ENCODE measurements at places on chromosomes 1 and 21.

- DNase-seq = no peak
Observed at GRCh38 chr1:94554580-94554979, 13.0 kb upstream of the F3 start.

DNA sequence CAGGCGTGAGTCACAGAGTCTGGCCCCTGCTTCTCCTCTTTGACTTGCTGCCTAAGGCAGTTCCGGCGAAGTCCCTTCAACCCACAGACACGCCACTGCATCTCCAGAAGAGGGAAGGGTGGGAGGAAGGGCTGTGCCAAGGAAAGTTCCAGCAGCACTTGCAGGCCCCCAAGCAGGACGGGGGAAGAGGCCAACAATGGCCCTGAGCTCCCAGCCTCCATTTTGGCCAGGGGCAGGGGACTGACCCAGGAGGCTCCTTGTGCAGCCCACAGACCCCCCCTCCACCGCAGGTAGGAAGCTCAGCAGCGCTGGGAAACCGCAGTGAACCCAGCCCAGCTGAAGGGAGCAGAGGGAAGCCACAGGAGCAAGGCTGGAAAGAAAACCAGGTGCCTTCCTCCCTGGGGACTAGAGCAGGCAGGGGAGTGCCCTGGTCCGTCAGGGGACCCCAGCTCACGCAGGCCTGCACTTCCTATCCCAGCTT lies 35.4 kb downstream of the ACOT7 start:
- no peak for DNase-seq

GRCh38 chr1:223208164-223209076 lies 65.4 kb upstream of the TLR5 start:
- no peak for DNase-seq

DNA sequence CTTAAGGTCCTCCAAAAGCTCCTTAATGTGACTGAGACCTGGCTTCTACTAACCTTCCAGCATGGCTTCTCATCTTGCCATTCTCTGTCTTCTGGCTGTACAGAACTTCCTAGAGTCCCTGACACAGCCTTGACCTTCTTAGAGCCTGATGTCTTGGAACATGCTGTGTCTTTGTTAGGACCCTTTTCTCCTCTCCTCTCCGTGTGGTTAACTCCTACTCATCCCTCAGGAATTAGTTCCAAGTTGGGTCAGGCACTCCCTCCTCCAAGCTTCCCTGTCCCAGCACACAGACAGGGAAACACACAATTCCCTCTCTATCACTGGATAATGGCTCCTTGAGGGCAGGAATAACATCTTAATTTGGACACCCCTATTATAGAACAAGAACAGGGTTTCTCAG lies 275.4 kb upstream of the USP24 start:
- DNase-seq = no peak

DNA sequence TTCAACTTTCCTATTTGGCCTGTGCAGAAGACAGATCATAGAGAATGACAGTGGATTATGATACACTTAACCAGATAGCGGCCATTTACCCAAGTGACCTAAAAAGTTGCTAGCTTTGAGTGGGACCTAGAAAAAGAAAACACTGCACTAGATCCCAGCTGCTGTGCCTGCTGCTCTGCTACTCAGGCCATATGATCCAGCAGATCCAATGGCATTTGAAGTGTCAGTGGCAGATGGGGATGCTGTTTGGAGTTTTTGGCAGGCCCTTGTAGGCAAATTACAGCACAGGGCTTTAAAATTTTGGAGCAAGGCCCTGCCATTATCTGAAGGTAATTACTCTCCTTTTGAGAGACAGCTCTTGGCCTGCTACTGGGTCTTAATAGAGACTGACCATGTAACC lies 74.0 kb upstream of the KCNE2 start:
- no peak for DNase-seq

DNA sequence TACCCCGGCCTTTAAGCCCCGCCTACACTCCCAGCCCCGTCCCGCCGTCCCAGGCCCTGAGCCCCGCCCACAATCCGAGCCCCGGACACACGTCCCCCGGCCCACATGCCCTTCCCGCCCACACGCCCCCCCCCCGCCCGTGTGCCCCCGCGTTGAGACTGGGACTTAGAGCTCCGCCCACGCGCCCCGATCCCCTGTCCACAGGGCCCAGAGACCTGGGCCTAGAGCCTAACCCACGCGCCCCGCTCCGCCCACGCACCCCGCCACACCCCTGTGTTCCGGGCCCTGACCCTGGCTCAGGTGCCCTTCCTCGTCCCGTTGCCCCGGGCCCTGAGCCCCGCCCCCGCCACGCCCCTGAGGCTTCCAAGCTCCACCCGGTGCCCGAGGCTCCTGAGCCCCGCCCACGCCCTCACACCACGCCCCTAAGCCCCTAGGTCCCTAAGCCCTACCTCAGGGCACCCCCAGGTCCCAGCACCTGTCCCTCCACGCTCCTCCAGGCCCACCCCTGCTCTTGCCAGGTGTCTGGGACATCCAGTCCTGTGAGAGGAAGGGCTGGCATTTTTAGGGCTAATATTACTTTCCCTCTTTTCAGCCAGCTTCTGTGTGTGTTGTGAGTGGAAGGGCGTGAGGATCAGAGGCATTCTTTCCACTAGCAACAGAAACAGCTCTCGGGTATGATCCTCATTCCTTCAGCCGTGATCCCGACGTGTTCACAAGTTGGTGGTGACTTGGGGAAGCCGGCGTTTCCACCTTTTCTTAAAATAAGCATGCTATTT lies 552 bp upstream of the GPR157 start:
- no peak for DNase-seq

GRCh38 chr1:231421546-231421970 lies 529 bp downstream of the EGLN1 start:
- DNase-seq = no peak

DNA sequence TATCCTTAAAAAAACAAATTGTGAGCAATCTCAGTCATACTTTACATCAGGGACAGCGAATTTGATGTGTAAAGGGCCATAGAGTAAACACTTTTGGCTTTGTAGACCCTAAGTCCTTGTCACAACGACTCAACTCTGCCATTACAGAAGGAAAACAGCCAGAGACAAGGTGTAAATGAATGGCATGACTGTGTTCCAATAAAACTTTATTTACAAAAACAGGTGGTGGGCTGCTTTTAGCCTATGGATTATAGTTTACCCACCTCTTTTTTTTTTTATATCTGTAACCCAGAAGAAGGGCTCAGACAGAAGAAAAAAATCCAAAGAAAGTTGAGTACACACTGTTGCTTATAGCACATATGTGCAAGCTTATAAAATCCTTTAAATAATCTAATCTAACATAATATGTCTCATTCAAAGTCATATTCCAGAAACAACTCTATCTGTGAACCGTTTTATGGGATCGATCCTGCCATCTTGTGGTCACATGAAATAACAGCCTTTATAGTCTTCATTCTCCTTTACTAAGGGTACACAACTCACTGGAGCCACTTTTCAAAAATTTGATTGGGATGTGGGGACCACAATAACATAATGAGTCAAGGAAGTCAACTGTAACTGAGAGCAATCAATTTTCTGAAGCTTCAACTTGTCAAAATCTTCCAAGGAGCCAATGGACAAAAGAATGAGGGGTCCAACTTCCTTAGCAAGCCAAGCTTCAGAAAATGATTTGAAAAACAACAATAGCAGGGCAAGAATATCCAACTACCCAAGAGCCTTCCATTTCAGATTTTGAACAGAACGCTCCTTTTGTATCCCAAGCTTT lies 142.2 kb upstream of the KRTAP19-8 start:
- DNase-seq = no peak

- no peak for DNase-seq
Observed at GRCh38 chr1:43058545-43059360, 100.1 kb upstream of the SLC2A1 start.

DNA sequence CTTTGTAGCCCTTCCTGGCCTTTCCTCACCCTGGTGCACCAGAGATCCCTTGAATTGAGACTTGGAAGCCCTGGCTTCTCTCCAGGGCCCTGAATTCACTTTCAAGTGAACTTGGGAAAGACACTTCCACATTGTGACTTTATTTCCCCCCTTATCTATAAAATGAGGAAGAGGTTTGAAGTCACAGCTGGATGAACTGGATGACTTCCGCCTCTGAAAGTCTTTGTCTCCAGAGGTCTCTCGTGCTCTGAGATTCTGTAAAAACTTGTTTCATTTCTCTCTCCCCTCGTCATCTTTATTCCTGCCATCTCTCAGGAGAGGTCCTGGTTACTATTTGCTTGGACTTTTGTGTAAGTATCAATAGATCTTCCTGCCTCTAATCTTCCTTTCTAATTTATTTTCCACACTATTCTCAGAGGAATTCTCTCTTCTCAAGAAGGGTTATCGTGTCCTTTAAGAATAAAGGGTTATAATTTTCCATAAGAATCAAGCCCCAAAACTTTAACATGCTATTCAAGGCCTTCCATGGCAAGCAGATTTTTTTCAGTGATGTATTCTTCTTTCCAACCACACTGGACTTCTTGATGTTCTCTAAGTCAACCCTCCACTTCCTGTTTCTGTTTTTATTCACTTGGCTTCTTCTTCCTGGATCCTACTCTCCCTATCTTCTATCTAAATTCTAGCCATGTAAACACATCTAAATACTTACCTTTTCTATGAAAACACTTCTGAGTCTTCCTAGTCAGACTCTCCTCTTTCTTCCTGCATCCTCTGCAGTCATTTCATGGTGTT lies 6.5 kb upstream of the RPTN start:
- DNase-seq = no peak

- DNase-seq = no peak
Observed at GRCh38 chr1:35475856-35476674, 81.1 kb downstream of the KIAA0319L start.

- no peak for DNase-seq
Observed at GRCh38 chr1:3129133-3129490, 60.1 kb downstream of the PRDM16 start.

DNA sequence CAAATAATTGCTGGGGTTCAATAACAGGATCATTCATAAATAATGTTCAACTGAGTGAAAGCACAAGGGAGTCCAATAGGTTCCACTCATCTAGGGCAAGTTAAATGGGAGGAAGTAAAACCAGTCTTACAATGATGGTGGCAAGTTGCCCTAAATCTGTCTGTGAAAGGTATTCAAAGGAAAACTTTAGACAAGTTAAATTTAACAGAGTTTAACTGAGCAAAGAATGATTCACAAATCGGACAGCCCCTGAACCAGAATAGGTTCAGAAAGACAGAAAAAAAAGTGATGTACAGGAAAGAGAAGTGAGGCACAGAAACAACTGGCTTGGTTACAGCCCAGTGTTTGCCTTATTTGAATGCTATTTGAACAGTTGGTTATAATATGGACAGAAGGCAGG lies 183.5 kb upstream of the ADGRL4 start:
- no peak for DNase-seq

DNA sequence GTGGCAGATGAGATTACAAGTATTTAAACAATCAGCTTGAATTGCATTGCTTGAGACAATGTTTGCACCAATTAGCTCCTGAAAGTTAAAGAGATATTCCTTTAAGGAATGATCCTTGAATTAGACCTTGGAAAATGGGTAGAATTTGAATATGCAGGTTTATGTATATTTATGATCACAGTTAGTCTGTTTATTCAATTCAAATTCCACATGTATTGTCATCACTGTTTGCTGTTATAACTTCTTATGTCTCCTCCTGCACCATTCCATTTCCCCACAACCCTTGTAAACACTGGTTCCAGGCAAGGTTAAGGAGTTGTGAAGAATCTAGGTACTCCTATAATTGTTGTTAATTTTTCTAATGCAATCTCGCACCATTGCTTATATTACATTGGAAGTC lies 518.2 kb upstream of the PBX1 start:
- DNase-seq = no peak

DNA sequence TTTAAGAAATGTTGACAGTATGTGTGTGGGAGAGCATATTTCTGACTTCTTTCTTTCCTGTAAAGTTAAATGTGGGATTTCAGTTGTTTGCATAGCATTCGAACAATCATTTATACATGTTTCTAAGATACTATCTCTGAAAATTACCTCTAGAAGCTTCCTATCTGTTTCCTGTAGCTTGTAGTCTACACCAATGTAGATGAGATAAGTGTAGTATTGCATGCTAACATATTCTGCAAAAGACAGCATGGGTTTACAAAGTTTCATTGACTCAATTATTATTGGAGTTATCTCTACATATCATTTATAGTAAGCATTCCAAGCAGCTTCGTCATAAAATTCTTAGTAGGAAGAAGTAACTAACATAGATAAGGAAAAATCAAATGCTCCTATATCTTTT lies 98.9 kb upstream of the DPYD start:
- DNase-seq = no peak

GRCh38 chr1:192817246-192817645 lies 8.4 kb downstream of the RGS2 start:
- no peak for DNase-seq

- DNase-seq = no peak
Observed at GRCh38 chr1:216500273-216500967, 77.2 kb upstream of the USH2A start.

- no peak for DNase-seq
Observed at GRCh38 chr21:40386294-40386911, 460.6 kb downstream of the DSCAM start.

DNA sequence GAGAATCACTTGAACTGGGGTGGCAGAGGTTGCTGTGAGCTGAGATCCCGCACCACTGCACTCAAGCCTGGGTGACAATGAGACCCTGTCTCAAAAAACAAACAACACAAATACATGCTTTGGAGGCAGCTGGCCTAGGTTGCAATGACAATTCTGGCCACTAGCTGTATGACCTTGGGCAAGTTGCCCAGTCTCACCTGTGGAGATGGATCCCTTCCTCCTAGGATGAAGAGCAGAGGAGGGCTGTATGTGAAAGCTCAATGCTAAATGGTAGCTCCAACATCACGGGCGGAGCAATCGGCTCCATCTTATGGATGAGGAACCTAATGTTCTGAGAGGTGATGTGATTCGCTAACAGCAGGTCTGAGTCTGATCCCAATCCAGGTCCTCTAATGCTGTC lies 20.6 kb downstream of the ADORA1 start:
- no peak for DNase-seq

GRCh38 chr21:45280969-45281368 lies 6.7 kb downstream of the POFUT2 start:
- DNase-seq = no peak

DNA sequence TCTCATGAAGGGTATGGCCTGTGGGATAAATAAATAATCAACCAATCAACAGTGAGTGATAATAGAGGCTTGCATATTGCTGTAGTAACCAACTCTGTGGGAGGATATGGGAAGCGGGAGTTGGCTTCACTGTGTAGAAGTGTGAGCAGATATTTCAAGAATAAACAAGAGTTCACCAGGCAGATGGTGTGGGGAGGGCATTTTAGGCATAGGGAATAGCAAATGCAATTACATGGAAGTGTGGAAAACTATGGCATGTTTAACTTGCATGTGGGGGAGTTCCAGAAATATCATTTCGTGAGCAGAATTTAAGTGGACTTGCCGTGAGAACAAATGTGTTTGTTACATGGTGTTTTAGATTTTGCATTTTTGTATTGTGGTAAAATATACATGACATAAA lies 95.2 kb downstream of the SPATA46 start:
- no peak for DNase-seq

- DNase-seq = no peak
Observed at GRCh38 chr1:203792486-203792885, 2.9 kb upstream of the ZBED6 start.

GRCh38 chr1:81706650-81707435 lies 93.9 kb upstream of the ADGRL2 start:
- DNase-seq = no peak
